Left renal pelvis (tissue), 4 donors: ENCODE measurements at places on chromosomes 13 and 19. TPM values are rescaled to one million over a fixed set of nuclear protein-coding genes. Genes with fewer than 3 reads are reported as not detected.

Gene C19orf33
- polyA plus RNA-seq: 7.1 TPM

Gene ZNF135
- polyA plus RNA-seq: 24.6 TPM

Gene NCAN
- 0.04 TPM for polyA plus RNA-seq

Gene TSC22D1
- polyA plus RNA-seq: 255 TPM

Gene SYT5
- polyA plus RNA-seq: 0.42 TPM

Gene IFI30
- polyA plus RNA-seq: 5.6 TPM

Gene GPC5
- polyA plus RNA-seq: 1.8 TPM

Gene CYP2F1
- not detected for polyA plus RNA-seq

Gene ABHD13
- polyA plus RNA-seq: 15.7 TPM

Gene HIPK4
- 0.20 TPM for polyA plus RNA-seq

Gene MYPOP
- polyA plus RNA-seq: 7.6 TPM

Gene ZNF492
- polyA plus RNA-seq: 3.6 TPM

Gene CYP4F12
- 1.8 TPM for polyA plus RNA-seq

Gene ZNF600
- polyA plus RNA-seq: 7.0 TPM

Gene SLITRK6
- polyA plus RNA-seq: 6.9 TPM

Gene FOSB
- polyA plus RNA-seq: 4.3 TPM

Gene PSG2
- polyA plus RNA-seq: not detected

Gene ZNF506
- polyA plus RNA-seq: 31.3 TPM

Gene VSTM1
- 0.22 TPM for polyA plus RNA-seq

Gene LRRC8E
- 0.46 TPM for polyA plus RNA-seq

Gene ATP4A
- polyA plus RNA-seq: not detected

Gene FBXO17
- 51.0 TPM for polyA plus RNA-seq

Gene OR7D4
- 0.03 TPM for polyA plus RNA-seq

Gene SNRPD2
- 285 TPM for polyA plus RNA-seq

Gene PRR20A
- not detected for polyA plus RNA-seq

Gene GGN
- polyA plus RNA-seq: 0.19 TPM

Gene CYP4F8
- polyA plus RNA-seq: 0.06 TPM

Gene VAV1
- polyA plus RNA-seq: 1.1 TPM

Gene FCGBP
- 1.7 TPM for polyA plus RNA-seq

Gene ZNF85
- polyA plus RNA-seq: 19.1 TPM

Gene LGALS14
- not detected for polyA plus RNA-seq

Gene NLRP7
- polyA plus RNA-seq: not detected

Gene PTPRH
- 0.12 TPM for polyA plus RNA-seq

Gene PRKACA
- 94.9 TPM for polyA plus RNA-seq

Gene PLPP2
- 2.5 TPM for polyA plus RNA-seq

Gene TARM1
- polyA plus RNA-seq: not detected
